ENCODE measurements at places on chromosomes 12 and 14.

DNA sequence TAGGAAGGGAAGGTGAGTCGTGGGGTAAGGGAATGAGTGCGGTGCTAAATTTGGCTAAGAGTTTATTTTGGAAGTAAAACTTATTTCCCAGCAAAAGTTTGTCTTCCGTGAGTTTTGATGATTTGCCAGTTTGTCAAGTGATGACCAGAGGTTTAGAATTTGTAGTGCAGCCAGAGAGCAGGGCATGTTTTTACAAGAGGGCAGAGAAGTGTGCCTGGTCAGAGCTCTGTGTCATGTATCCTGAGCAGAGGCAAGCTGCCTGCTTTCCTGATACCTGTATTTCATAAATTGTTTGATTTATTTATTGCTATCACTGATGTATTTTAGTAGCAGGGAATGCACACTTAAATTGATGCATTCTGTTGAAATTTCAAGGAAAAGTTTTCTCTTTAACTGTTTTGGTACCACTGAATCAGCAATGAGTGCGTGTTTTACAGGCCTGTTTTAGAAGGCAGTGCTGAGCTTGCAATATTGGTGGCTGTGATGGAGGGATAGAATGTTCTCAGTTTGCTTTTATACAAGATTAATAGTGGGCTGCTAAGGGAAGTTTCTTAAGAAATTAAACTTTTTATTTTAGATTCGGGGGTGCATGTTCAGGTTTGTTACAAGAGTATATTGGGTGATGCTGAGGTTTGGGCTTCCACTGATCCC lies 19.7 kb upstream of the RD3L start:
- DNase-seq: no peak

DNA sequence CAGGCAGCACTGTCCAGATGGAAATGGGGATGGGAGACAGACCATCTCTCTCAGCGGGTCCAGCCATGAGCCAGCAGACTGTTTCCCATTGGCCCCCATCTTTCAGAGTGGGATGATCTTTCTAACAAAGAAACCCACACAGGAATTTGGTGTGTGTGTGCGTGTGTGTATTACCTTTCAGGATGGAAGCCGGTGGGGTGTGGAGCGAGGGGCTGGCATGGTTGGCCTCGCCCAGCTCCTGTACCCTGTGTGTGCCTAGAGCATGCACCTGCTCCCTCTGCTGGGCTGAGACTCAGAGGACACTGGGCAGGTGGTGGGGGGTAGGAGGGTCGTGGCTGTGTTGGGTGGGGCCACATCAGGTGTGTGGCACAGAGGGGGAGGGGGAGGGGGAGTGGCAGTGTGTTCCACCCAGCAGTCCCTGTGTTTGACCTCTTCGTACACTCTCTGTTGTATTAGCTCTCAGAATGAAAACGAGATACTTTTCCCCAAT lies 33.0 kb upstream of the TSPAN9 start:
- no peak for DNase-seq

- no peak for DNase-seq
These were observed 13.3 kb downstream of the FAM181A start for GRCh38 chr14:93940437-93940836.

GRCh38 chr12:46518729-46519128 lies 146.2 kb upstream of the SLC38A2 start:
- DNase-seq: no peak

DNA sequence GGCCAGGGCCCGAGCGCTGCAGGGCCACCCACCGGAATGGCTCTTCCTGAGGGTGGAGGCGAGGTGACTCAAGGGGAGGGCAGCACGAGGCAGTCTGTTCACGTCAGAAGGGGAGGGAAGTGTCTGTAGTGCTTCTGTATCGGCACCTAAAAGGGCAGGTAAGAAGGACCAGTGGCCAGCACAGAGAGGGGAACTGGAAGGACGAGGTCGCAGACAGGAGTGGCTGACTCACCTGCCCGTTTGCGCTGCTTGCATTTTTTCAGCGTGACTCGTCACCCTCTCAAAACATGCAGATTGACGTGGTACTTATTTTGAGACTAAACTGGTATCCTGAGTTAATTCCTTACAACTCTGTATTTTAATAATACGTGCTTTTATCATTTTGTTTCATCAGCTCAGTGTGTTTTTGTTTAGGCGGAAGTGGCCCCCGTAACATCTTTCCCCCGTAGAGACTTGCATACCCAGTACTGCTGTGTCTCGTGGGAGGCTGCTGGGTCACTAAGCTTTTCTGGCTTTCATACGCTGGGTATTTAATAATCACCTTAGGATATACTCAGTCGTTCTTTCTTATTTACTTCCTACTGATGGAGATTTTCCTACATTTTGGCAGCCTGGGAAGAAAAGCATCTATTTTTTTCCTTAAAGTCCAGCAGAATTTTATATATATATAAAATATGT lies 26.4 kb downstream of the SFSWAP start:
- no peak for DNase-seq

GRCh38 chr14:90585106-90585505 lies 188.3 kb downstream of the CALM1 start:
- DNase-seq: no peak

DNA sequence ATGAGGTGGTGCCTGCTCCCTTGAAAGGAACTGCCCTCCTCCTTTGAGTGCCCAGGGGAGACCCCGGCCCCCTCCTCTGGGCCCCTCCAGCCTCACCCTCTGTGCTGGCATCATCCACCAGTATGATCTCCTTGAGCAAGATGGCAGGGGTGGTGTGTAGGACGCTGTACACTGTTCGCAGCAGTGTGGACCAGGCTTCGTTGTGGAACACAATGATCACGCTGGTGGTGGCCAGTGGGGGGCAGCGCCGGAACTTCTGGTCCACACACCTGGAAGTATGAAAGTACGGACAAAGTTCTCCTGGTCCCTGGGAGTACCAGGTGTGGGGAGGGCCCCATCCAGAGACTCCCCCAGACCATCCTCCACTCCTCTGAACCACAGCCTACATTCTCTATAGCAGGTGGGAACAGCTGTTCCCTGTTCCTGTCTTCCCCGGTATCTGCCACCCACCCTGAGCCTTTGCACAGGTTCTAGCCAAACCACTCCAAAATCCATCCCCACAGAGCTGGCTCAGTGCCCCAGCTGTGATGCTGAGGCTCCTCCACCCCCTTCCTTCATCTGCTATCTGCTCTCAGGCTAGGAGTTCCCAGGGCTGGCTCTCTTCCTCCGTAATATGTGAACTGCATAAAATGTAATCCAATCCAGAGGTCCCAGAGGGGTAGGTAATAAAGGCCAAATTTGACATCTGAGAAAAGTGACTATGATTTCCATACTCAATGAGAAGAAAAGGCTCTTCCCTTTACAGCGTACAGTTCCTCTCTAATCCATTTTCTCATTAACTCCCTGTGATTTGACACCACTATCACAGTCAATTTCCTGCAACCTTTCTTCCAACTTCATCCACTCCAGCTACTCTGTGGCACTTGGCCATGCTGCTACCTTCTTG lies 13.9 kb downstream of the GALNT6 start:
- no peak for DNase-seq

- DNase-seq: no peak
These were observed 11.2 kb downstream of the CEP170B start for GRCh38 chr14:104876251-104876699.

DNA sequence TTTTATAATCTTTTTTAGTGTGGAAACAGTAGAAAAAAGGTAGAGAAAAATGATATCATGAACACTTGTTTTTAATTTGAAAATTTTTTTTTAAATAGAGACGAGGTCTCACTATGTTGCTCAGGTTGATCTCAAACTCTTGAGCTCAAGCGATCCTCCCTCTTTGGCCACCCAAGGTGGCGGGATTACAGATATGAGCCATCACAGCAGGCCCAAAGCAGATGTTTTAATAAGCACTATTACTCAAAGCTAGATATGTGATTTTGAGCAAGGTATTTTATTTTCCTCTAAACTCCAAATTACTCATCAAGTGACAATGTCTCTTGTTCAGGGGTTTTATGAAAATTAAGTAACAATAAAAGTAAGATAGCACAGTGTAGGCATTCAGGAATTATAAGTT lies 10.7 kb upstream of the WDR89 start:
- DNase-seq: no peak

GRCh38 chr12:107514887-107515445 lies 170.6 kb upstream of the PWP1 start:
- DNase-seq: no peak

DNA sequence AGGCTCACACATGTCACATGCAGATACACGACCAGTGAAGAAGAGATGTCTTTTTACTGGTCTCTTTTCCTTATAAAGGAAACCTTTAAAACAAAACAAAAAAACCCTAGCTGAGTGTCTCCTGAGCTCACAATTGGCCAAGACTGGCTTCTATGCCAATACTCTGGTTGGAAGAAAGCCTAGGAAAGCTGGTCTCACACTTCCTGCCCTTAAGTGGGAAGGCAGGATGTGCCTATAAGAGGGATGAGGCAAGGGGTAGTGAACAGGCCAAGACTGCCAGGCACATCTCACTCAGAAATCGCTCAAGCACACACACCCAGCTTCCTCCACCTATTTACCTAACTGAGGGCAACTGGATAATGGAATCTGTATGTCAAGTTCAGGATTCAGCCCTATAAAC lies 50.0 kb downstream of the SOCS2 start:
- no peak for DNase-seq
